ENCODE measurements at places on chromosomes 3 and 15.

DNA sequence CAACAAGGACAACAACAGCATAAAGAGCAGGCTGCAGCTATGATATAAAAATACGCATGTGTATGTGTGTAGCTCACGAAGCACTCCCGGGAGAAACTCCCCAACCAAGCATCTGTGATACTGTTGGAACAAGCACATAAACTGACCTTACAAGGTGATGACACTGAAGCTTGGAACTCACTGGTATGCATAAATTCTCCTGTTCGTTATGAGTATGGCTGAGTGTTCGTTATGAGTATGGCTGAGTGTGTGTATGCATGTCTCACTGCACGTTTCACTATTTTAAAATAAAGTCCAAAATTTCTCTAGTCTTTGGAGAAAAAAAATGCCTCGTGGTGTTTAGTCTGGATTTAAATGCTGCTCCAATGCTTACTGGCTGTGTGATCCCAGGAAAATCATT lies 256.8 kb downstream of the RORA start:
- DNase-seq: no peak

DNA sequence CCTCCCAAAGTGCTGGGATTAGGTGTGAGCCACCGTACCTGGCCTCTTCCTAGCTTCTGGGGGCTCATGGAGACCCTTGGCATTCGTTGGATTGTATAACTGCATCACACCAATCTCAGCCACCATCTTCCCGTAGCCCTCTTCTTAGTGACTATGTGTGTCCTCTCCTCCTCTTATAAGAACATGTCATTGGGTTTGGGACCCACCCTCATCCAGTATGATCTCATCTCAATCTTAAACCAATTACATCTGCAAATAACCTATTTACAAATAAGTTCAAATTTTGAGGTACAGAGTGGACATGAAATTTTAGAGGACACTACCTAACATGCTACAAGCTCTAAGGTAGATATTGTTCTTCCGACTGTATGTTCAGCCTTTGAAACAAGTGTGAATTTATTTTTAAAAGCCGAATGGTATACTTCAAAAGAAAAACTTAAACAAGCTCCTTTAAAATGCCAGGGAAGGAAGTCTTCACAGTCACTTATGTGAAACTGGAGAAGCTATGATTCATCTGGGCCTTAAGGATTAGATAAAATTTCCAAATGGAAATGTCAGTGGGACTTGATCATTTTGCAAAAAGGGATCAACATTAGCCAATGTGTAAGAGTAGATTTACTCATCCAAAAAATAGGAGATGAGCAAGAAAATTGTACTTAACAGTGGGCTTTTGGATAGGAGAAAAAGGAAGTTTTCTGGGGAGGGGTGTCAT lies 225.7 kb downstream of the MEX3B start:
- DNase-seq: no peak

DNA sequence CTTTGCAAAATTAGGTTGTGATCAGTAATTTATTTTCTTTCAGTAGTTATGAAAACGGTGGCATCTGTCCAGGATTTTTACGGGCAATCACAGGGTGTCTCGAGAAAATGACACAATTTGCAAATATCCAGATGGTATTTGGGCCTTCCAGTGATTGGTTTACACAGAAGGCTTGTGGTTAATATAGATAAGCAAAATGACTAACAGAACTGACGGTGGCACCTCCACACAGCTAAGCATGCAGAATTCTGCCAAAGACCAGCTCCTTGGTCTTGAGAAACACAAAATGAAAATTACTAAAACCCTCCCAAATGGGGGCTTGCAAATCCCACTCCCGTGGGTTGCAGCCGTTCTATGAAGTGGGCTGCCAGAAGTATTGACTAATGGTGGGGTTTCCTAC lies 5.5 kb downstream of the ARHGEF3 start:
- DNase-seq: no peak

- no peak for DNase-seq
These were observed 1.9 kb downstream of the SPTBN5 start for GRCh38 chr15:41891946-41892345.

- DNase-seq: no peak
These were observed 81.9 kb upstream of the SLCO2A1 start for GRCh38 chr3:134111616-134112015.

- no peak for DNase-seq
These were observed 33.6 kb downstream of the HMG20A start for GRCh38 chr15:77454265-77454664.

GRCh38 chr3:59101231-59101736 lies 51.5 kb upstream of the CFAP20DC start:
- DNase-seq: no peak

DNA sequence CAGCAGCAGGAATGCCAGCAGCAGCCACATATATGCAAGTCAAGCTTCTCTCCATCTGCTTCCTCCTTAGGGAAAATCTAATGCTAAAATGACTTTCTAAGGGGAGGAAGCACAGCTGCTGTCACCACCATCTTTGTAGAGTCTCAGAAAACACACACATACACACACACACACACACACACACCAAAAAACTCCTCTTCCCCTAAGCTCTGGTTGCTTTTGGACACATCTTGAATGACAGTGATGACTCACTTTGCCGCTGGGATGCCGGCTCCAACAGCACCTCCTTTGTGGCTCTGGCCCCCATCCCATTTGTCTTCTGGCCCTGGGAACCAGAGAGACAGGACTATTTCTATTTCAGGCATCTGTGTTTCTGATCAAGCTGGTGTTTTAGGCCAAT lies 124.8 kb upstream of the GOLIM4 start:
- DNase-seq: no peak

GRCh38 chr15:82103468-82103867 lies 57.6 kb upstream of the MEX3B start:
- no peak for DNase-seq

DNA sequence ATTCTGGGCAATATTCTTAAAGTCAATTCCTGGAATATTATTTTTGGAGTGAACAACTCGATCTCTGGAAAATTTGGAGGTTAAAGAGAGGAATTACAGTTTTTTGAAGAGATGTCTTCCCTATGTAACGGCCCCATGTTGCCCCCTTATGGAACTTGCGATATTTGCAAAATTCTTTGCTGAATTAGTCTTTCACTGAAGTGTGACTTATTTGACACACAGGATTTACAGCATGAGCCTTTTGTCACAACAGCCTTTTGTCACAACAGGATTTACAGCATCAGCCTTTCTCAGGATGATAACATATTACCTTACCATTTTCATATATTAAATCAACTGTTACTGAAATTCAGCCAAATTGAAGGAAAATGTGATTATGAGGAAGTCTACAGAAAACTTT lies 37.8 kb upstream of the SPTSSB start:
- DNase-seq: no peak

DNA sequence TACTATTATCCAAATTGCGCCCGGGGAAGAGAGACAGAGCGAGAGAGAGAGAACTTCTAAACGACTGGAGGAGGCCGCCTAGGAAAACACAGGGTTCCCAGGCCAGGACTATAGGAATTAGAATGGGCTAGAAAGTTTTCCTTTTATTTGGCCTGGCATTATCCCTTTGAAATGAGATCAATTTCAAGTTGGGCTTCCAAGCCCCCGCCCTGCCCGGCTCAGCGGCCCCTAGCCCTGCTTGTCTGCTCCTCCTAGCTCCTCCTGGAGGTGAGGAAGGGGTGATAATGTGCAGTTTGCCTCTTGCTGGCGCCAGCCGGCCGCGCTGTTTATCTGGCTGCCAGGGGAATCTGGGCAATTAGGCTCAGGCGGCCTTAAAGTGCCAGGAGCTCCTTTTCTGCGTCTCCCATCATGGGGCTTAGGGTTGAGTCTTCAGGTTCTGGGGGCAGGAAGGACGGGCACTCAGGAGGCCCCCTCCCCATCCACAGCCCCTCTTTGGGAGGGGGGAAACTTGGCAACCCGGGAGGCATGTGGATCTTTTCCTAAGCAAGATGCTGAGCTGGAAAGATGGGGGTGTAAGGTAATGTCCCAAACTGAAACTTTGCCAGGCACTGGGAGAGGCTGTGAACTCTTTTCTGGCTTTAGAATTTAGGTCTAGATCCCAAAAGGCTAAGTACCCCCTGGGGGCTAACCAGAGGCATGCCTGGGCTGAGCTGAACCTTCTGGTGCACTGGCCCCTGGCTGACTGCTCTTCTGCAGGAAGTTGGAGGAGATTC lies 5.5 kb downstream of the SMAD6 start:
- no peak for DNase-seq

GRCh38 chr15:95758451-95758850 lies 572.0 kb upstream of the NR2F2 start:
- no peak for DNase-seq

DNA sequence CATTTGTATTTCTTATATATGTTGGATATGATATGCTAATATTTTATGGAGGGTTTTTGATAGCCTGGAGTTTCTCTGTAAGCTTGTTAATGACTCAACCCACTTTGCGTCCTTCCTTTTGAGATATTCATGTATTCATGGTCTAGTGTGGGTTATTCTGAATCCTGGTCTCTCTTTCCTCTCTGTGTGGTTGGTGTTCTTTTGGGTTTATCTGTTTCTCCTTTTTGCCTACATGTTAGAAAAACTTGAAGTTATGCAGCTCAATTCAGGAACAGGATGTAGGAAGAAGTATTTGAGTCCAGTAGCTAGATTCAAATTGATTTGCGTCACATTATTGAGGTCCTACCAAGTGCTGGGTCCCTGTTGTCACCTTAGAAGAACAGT lies 28.1 kb downstream of the CMTM7 start:
- no peak for DNase-seq

GRCh38 chr15:55016225-55016624 lies 180.5 kb downstream of the RSL24D1 start:
- DNase-seq: no peak

GRCh38 chr3:156817646-156818272 lies 8.4 kb upstream of the LEKR1 start:
- DNase-seq: no peak

DNA sequence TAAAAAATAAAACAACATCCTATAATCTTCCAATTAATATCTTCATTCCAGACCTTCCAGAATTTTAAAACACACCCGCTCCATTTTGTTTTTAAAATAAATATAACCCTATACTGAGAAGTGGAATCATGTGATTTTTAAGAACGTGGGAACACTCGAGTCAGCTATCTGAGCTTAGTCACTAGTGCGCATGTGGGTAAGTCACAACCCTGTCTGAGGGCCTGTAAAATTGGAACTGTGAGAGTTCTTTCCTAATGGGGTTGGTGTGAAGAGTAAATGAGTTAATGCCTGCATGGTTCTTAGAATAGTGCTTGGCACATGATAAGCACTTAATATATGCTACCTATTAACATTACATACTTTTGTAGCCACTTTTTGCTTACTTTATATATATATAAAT lies 19.9 kb upstream of the POLR2M start:
- DNase-seq: no peak

DNA sequence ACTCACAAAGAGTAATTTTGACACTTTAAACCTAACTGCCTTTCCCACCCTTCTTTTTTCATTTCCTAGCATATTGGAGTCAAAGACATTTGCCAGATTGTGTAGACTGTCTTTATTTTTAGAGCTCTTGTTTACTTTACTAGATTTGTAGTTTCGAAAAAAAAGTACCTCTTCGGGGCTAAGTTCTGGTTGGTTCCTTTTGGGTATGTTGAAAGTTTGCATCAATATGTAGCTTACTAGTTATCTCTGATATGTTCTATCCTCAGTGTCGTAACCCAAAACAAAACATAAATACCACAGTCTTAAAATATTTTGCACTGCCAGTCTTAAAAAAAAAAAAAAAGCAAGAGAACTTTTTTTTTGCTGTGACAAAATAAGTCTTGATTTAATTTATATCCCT lies 52.2 kb downstream of the REC114 start:
- DNase-seq: no peak

- DNase-seq: no peak
These were observed 167.7 kb downstream of the LRTM1 start for GRCh38 chr3:54760201-54760600.

DNA sequence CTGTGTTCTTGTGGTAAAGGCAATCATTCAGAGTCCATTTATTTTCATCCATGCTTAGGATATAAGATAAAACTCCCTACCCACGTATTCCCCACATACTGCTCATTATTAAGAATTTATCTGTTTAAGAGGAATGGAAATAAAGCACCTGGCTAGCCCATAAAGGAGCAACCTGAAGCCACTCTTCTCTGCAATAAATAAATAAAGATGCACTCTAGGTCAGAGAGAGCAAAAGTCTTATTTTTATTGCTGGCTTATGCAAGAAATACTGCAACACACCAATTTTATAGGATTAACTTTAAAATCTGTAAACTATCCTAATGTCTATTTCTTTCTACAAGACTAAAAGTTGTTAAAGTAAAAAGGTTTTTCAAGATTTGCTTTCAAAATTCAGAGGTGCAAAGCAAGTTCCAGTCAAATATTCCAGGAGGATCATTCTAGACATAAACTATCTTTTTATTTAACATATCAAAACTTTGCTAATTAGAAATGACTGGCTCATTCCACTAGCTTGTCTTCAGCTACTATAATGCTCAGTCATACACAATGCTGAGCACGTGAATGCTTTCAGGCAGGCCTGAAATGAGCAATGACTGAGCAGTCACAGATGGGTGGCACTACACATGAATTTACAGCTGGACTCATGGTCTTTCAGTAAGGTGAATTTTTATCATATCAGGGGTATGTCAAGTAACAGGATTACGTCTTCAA lies 7.1 kb downstream of the TJP1 start:
- DNase-seq: no peak

DNA sequence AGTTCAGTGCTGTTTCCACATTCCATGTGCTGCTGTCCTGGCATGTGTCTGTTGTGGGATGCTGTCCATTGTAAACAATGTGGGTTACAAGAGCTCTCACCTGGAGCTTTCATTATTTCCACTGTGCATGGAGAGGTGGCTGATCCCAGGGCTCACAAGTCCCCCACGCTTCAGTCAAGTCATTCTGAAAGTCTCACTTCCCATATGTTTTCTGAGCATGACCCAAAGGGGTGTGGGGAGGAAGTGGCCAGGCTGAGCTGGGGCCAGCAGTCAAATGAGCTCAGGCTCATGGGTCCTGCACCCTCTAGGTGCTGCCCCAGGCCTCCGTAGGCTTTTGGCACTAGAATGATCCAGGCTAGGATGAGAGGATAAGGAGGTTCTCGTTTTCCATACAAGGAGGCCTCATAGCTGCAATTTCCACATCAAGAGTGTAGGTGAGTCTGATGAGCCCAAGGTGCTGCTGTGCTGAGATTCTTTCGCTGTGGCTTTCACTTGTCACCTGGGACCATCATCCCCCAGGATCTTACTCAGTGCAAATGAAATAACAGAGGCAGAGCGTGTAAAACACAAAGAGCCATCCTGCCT lies 22.0 kb downstream of the STARD5 start:
- peak; percentile 69 for DNase-seq

- DNase-seq: no peak
These were observed 1060.2 kb downstream of the ROBO1 start for GRCh38 chr3:78707609-78708008.

DNA sequence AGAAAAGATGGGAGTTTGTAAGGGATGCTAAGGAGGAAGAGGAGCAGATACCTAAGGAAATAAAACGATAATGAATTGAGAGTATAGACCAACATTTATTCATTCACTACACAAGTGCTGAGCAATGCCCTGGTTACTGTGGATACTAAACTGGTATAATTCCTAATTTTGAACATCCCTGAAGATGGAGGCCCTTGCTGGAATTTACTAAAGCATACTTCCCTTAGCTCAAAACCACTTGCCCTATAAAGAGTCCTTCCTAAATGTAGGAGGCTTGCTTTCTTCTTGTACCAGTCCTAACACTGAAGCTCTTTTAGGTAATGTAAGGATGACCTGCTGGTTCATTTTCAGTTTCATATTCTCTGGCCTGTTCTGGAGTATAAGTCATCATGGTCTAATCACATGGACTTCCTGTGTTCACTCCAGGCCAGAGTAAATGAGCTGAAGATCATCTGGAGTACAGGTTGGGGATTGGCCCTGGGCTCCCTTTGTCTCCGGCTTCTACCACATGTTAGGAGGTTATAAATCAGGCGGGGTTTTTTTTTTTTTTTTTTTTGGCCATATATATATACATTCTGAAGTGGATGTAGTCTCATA lies 40.1 kb upstream of the MTMR10 start:
- no peak for DNase-seq

All from CD4-positive, alpha-beta T cell treated with Interleukin-15 for 1 hour (primary cell).